ENCODE measurements at places on chromosomes 3 and 15.
A peak's percentile ranks its signal among the peaks of the same experiment; 100 is the strongest.

DNA sequence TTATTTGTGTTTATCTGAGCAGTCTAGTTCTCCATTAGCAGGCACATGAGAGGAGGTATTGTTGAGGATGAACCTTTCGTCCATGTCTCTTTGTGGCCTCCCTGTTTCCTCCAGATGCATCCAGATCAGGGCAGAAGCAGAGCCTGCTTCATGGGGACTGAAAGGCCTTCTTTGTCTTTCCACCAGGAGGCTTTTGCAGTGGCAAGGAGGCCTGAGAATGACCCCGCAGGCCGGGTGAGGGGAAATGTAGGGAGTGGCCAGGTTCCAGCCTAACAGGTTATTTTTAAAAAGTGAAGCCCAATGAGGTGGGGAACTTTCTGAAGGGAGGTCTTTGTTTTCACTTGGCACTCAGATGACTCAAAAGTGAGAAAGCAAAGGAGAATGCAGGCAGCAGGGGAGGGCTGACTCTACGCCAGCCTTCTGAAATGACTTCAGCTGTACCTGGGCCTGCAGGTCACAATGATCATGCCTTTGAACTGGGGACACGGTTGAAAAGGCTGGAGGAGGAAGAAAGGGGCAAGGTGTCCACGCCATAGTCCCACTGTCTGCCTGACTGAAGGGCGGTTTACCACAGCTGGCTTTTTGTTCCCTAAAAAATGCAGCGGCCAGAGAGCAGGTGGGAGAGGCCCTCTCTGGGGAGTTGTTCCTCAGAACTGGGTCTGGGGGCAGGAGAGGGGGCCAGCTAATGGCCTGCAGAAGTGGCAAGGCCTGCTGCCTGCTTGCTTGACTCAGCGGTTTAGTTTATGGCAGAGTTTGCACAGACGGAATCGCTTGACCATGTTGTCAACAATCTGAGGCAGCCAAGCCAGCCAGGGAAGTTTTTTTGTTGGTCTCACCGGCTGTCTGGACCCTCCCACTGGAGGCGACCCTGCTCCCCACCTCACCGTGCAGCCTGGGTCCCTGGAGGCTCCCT, 28.7 kb downstream of the CMTM7 start:
- peak; percentile 54 for DNase-seq

DNA sequence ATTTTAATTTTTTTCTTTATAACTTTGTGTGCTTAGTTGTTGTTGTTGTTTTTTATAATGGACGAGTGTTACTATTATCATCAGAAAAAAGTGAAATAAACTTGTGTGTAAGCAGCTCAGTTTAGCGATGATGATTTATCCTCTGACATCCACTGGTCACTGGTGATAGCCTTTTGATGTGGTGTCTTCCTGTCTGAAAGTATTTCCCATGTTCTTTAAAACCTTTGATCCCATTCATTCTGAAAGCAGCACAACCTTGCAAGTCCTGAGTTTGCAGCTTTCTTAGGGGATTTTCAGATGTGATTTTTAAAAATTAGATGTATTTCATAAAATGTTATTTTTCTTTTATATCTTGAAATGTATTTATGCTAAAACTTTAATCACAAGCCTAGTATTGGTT, 85.9 kb upstream of the ZPLD1 start:
- no peak for DNase-seq

GRCh38 chr15:87947560-87947959, 309.0 kb downstream of the NTRK3 start:
- peak; percentile 44 for DNase-seq

DNA sequence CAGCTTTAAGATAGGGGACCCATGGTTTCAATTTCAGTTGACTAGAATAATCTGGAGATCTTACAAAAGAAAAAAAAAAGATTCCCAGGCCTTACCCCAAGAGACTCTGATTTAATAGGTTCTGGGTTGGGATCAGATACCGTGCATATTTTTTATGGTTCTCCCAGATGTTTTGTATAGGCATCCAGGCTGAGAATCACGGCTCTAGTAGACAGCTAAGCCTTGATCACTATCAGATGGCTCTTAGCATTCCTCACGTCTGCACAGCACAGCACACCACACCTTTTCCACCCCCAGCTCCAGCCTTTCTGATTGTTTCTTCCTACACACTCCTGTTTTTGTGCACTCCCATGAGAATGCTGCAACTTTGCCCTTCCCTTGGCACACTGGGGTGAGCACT, 40.8 kb downstream of the TMEM45A start:
- no peak for DNase-seq

DNA sequence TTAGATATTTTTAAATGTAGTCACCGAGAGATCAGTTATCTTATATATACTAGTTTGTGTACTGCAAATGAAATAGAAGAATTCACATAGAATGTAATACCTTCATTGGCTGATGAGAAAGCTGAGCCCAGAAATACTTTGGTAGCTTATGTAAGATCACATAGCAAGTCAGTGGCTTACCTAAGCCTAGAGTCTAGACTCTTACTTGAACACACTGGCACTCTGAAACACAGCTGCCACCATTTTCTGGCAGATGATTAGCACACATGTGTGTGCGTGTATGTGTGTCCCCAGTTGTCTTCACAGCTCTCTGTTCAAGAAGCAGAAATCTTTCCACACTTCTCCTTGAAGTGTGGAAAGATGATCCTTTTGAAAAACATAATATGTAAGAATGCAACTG, 124.3 kb downstream of the NEO1 start:
- DNase-seq, result no peak

- DNase-seq, result no peak
Observed at GRCh38 chr3:141514382-141514781, 27.6 kb downstream of the RASA2 start.

DNA sequence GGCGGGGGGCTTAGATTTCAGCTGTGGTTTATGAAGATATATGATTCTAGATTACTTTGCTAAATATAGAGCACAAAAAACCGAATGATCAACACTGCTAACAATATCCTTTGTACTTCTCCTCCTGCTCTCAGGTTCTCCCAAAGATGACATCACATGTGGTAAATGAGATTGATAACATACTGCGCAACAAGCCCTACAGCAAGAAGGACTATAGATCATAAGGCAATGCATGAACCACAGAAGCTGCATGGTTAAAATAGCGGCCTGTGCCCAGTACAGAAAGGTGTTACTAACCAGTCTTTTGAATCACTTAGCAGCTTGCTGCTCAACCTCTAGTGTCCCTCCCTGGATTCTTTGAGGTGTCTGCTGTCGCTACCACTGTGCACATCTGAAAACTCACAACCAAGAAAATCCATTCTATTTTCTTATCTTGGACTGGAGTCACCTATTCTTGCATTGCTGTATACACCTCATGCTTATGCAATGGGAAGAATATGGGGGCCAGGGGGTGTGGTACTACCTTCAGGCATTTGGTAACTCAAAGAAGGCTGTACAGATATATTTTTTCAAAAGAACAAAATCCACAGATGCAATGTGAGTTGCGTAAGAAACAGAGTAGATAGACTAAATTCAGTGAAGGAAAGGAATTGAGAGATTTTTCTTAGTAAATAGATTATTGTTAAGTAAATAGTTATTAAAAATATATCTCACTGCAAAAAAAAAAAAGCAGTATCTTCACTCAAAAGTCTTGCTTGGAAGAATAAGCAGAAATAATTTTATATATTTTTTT, 18.2 kb downstream of the SSR3 start:
- no peak for DNase-seq

DNA sequence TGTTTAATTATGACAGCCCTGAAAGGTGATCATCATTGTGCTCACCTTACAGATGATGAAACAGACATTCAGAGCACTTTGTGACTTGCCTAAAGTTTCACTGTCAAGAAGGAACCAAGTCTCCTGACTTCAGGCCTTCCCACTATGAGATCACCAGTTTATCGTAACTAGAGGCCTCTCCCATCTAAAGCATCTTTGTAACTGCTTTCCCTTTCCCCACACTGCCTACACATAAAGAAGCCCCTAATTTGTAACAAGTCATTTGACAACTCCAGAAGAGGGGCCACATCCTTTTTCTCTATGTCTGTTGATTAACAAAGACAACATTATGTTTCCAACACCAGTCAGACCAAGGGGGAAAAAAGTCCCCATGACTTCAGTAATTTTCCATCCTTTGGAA, 1.1 kb downstream of the KLHL6 start:
- no peak for DNase-seq

DNA sequence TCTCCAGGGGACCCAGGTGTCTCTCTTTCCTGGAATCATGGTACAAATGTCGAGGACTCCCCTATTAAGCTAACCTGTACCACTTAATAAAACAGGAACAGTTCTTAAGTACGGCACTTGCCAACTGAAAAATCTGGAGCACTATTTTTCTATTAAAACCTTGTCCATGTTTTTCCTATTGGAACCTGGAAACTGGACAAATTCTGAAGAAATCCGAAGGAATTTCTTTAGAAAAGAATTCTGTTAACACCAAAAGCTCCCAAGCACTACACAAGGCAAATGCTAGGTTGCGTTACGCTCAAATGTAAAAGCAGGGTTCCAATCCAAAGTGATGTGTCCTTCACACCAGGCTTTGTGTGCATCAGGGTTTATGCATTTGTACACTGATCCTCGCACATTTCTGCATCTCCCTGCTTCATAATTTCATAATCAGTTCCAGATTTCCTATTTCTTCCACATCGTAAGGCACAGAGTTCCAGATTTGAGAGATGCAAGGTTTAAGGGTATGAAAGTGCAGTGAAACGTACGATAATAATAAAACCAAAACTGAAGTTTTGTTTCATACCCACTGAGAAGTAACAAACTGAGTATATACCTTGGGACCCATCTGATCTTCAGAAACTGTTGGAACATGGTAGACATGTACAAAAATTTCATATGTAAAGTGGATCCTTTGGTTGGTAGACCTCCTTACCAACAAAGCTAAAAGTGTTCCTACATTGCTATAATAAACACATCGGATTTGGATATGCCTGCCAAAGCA, 132.1 kb upstream of the WNT5A start:
- DNase-seq, result no peak

- DNase-seq, result no peak
Observed at GRCh38 chr3:189262746-189263145, 91.0 kb downstream of the TPRG1 start.
